Stimulated activated naive CD8-positive, alpha-beta T cell treated with anti-CD3 and anti-CD28 coated beads, Interleukin-15, amount 100 ng/mL, for 72 hours (primary cell): ENCODE measurements at places on chromosomes 4 and X.
A peak's percentile ranks its signal among the peaks of the same experiment; 100 is the strongest.

DNA sequence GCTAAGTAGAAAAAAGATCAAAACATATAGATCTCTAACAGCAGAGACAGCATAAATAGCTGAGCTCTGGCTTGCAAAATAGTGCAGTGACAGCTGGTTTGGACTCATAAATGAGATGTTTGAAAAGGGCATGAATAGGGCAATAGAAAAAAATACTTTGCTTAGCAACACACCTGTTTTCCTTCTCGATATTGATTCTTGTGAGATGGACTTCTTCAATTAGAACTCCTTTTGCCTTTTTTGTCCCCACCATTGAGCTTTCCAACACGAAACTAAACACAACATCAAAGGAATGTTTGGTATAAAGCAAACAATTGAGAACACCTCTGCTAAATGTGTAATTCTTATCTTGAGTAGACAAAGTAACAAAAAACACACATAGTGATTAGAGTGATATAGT lies 726.3 kb downstream of the RAPGEF2 start:
- no peak for DNase-seq

DNA sequence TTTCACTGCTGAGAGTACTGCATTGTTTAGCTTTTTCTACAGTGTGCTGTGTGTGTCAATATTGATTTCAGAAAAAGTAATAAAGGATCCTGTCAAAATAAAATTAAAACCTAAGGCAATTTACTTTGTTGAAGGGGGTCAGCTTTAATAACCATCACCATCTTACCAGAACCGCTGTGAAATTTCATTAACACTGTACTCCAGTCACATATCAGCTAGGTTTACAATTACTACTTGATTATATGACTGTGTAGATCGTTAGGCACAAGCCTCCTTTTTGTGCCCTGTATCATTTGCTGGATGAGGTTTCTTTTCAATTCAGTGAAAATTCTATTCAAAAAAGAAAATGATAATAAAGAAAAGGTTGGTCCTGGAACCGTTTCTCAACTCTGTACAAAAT lies 917.2 kb downstream of the CENPC start:
- no peak for DNase-seq

DNA sequence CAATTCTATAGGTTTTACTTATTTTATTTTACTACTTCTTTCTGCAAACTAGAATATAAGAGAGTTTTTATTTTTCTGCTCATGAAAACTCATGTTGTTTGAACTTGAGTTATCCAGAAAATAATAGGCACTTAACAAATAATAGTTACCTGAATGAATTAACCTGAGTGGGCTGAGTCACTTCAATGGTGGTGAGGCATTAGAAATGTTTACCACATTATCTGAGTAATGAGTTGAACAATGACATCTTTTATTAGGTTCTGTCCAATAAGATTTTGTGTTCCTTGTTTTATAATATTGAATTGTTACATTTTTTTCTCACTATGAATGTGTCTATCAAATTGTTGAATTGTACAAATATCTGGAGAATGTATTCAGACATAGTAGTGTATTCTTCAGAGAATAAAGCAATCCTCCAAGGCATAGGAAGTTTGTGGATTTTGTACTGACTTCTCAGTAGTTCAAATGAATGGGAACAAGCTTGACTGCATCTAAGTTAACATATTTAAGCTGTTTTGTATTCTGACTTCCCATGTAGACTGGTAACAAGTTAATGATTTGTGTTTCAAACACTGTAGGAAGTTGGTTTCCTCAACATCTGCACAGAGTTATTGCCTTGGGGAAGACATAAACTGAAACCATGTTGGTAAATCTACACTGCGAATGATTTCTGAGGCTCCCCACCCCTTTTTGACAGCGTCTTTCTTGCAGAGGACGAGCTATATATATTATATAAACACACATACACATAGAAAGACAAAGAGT lies 1808.9 kb upstream of the TENM3 start:
- DNase-seq, result no peak

DNA sequence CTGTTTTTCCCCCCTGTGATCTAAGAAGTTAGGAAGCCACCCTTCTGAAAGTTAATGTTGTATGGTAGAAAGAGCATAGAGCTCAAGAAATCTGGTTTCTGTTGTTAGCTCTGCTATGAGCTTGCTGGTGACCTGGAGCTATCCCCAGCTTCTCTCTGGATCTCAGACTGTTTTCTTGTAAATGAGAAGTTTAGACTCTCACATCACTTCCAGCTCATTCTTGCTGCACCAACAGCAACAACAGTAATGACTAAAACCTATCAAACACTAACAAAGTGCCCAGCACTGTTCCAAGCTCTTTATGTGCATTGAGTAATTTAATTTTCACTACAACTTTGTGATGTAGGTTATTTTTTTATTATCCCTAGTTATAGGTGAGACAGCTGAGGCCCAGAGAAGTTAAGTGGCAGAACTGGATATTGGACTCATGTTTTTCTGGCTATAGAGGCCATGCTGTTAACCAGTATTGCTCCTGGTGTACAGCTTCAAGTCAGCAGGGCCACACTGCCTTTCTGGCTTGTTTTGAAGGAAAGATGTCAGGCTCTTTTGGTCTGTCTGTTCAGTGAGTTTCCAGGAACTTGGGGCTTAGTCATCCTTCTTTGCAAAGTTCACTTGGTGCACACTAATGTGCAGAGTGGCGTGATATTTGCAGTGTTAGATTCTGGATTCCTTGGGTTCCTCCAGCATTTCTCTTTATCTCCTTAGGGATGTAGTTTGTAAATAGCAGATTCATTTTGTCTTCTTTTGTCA lies 27.8 kb upstream of the TMEM164 start:
- no peak for DNase-seq

- DNase-seq, result no peak
These were observed 47.5 kb downstream of the RAPGEF2 start for GRCh38 chr4:159150396-159150795.

- DNase-seq, result no peak
These were observed 117.7 kb downstream of the C4orf33 start for GRCh38 chr4:129213692-129214091.

DNA sequence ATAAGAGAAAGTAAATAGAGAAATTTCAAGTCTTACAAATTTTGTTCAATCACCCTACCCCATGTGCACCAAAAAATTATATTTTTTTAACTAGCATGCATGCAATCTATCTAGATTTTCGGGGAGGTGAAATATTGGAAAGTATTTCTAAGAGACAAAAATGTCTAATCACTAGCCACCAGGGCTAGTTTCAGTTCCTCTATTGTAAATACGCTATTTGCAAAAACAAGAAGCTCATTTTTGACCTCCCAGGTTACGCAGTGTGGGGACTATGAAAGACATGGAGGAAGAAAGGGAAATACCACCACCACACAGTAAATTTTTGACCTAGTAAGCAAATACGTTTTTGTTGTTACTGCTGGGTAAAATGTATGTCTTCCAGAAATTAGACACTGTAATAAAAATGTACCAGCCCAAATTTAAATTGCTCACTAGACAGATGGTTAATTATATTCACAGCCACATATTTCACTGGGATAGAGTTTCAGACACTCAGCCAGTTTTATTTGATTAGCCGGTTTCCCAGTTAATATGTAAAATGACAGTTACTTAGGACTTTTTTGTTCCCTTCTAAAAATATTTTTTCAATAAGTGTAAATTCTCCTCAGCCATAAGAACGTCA lies 2.2 kb downstream of the NEXMIF start:
- no peak for DNase-seq

GRCh38 chr4:183747380-183747779 lies 88.3 kb downstream of the TRAPPC11 start:
- no peak for DNase-seq

GRCh38 chrX:6203462-6204215 lies 25.0 kb downstream of the NLGN4X start:
- no peak for DNase-seq

DNA sequence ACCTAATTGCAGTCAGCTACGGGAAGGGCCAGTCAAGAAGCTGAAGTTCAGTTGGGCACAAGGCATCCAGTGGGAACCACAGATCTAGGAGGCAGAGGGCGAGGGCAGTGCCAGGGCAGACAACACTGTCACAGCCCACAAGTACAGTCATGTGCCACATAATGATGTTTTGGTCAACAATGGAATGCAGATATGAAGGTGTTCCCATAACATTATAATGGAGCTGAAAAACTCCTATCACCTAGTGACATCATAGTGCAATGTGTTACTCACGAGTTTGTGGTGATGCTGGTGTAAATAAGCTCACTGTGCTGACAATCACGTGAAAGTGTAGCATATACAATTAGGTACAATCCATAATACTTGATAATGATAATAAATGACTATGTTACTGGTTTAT lies 4.5 kb upstream of the TMEM255A start:
- no peak for DNase-seq

DNA sequence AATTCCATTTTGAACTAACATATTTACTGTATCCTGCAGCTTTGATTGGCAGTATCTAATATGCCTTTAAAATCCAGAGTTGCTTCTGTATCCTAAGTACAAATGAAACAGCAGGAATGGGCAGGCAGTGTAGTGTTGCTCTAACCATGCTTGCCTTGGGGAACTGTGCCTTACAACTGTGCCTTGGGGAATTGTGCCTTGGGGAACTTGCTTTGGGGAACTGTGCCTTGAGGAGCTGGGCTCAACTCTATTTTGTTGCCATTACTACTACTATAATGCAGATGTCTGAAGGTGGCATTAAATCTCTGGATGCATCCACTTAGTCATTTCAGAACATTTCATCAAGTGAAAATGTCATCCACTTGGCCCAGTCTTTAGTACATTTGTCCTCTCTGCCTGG lies 6.9 kb downstream of the CXCL3 start:
- no peak for DNase-seq

- peak; percentile 36 for DNase-seq
These were observed 3.2 kb downstream of the THAP9 start for GRCh38 chr4:82903737-82904136.

DNA sequence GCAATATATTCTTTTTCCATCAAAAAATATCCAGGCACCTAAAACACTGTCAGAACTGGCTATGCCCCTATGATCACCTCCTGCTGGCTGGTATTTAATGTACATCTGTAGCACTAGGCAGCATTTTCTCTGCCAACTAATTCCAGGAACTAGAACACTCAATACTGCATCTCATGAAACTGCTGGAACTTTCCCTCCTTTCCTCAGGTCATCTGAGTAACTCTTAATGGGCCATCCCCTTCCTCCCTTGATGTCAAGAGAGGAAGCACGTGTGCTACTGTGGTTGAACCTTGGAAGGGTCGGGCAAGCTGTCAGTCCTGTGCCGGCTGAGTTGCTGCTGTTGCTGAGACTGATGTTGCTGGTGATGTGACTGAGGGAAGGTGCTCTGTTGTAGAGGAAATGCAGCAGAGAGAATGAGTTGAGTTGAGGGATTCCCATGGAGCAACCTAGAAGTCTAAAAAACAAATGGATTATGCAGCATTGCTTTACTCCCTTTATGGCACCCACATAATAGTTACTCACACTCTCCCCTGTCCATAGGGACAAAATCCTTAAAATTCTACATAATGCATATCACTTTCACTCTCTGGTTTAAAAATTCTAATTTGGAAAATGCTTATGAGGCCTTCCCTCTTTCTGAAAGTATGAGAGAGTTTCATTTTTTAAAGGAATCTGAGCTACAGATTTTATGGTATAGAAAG lies 39.5 kb downstream of the TMEM165 start:
- DNase-seq, result peak; percentile 51

- no peak for DNase-seq
These were observed 1798.9 kb downstream of the PCDH7 start for GRCh38 chr4:32519060-32519459.

- DNase-seq, result peak; percentile 49
These were observed 689 bp upstream of the OGT start for GRCh38 chrX:71532078-71532752.

- DNase-seq, result no peak
These were observed 54.6 kb downstream of the CPZ start for GRCh38 chr4:8647094-8647570.

DNA sequence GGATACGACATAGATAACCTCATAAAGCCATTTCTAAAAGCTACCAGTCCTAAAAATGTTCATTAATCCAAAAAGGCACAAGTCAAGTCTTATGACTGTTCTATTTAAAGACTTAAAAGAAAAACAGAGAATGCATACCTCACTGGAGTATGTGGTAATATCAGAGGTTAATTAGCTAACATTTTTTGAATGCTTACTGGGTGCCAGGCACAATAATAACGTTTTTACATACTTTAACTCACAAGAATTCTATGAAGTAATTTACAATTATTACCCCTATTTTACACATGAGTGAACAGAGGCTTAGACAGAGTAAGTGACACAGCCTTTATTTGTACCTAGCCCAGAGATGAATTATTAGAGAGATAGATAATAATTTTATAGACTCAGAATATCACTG lies 207.5 kb downstream of the PDGFC start:
- DNase-seq, result no peak

DNA sequence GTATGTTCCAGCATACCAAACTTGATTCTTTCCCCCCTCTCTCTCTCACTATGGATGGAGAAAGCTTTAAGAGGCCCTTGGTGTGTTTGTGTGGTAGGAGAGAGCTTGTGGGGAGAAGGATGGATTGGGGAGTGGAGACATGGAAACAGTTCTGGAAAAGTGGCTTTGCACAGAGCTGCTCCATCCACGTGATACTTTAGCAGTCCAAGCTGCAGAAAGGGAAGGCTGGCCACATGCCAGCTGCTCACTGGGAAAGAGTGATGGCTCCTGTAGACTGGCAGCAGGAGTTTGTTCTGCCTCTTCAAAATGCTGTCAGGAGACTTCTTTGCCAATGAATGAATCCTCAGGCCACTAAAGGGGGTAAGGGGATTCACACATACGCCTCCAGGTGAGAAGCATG lies 21.7 kb upstream of the SEC24B start:
- no peak for DNase-seq

GRCh38 chr4:52659722-52660261 lies 691 bp upstream of the USP46 start:
- DNase-seq, result peak; percentile 3

- DNase-seq, result no peak
These were observed 60.7 kb upstream of the S100G start for GRCh38 chrX:16589211-16589610.

DNA sequence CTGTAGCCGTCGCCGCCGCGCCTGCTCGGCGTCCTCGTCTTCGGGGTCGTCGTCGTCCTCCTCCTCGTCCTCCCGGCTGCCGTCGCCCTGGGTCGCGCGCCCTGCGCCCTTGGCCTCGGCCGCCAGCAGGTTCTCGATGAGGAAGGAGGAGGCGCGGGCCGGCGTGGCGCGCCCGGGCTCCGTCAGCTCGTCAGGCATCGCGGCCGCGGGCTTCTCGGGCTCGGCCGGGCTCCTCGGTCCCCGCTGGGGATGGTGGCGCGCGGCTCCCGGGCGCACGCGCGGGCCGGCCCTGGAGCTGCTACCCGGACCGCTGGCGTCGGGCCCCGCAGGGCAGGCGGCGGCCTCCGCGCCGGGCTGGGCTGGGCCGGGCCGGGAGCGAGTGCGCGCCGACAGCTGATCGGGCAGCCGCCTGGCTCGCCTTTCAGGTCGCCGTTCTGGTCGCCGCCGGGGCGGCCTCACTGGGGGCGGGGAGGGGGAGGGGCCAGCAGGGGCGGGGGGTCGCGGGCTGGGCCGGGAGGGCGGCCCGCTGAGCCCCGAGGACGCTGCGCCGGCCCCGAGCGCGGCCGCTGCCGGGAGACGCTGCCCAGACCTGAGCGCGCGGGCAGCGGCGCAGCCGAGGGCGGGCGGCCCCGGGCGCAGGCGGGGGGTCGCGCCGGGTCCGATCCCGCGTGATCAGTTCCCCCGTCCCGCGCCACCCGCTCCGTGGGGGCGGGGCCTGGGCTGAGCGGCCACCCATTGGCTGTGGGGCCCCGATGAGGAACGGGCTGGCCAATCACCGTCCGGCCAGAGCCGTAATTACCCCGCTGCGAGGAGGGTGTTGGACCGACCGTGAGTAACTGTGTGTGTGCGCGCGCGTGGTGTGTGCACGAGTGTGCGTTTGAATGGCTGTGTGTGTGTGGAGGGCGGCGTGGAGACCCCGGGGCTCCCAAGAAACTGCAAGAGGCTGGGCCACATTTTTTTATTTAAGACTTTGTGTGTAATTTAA lies at the start of gene HMX1:
TSS of gene HMX1 (minus strand) at position 423 of the 985 bp plus-strand sequence. CDS start at position 198, 225 bp downstream.
- no peak for DNase-seq
